Stimulated activated CD8-positive, alpha-beta memory T cell treated with anti-CD3 and anti-CD28 coated beads, Interleukin-4, amount 100 ng/mL, for 1 hour (primary cell): ENCODE measurements at places on chromosomes 7 and 10.

GRCh38 chr10:112738606-112739591 lies 211.1 kb upstream of the TCF7L2 start:
- DNase-seq, result no peak

DNA sequence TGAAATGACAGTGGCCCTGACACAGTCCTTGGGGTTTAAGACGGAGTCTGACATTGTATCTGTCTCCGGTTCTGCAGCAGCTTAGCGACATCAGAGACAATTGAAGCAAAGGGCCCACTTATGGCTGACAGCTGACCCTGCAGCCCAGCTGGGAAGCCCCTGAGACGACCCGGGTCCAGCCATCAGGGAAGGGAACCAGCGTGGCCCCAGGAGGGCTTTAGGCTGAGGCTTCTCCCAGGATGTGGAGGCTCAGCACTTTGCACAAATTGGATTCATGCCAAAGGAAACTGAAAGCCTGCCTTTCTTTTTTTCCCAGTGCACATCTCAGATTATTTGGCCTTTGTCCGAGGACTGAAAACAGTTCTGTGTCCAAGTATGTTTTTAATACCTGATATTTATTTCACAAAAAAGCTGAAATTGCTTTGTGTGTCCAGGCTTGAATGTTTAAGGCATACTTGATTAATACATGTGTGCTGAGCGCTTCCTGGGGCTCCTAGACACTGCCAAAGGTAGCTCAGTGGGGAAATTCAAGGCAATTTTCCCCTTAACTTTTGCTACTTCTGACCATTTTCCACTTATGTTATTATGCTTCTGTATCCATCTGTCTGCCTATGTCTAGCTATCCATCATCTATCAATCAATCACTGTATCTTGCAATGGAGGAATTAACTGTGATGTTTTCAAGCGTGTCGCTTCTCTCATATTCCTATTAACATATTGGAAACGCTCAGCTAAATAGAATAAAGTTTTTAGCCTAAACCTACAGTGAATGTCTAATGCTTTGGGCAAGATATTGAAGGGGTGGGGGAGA lies 34.8 kb downstream of the KLF6 start:
- DNase-seq, result no peak

DNA sequence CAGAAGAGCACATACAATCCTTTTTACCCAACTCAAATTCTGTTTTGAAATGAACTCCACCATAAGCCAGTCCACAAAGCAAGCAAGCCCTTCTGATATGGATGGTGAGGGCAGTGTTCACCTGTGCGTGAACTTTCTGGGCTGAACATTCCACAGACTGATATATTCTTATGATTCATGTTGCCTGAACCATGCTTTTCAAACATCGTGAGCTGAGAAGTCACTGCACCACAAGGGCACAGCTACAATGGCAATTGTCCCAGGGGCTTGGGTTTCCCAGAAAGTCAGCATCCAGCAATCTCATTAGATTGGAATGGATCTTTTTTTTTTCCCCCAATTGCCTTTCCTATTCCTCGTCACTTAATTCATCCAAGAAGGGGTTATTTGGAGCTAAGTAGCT lies 86.9 kb upstream of the ZNF438 start:
- DNase-seq, result no peak

- DNase-seq, result no peak
Observed at GRCh38 chr7:49580000-49580399, 193.4 kb upstream of the VWC2 start.

DNA sequence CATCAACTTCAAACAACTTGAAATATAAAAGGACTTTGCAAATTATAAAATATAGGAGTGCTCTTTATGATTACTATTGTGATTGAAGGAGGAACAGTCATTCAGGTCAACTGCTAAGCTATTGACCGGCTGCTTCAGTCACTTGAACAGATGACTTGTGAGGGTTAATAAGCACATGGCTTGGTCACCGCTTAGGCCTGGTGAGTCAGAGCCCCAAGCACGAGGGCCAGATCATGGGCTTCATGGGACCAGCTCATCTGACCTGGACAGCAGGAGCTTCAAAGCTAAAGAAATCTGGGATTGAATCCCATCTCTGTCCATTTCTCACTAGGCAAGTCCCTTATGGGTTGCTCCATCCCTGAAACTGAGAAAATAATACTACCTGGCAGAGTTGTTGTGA lies 60.4 kb upstream of the ADO start:
- no peak for DNase-seq

GRCh38 chr7:76165973-76166403 lies 35.7 kb upstream of the SRRM3 start:
- no peak for DNase-seq

DNA sequence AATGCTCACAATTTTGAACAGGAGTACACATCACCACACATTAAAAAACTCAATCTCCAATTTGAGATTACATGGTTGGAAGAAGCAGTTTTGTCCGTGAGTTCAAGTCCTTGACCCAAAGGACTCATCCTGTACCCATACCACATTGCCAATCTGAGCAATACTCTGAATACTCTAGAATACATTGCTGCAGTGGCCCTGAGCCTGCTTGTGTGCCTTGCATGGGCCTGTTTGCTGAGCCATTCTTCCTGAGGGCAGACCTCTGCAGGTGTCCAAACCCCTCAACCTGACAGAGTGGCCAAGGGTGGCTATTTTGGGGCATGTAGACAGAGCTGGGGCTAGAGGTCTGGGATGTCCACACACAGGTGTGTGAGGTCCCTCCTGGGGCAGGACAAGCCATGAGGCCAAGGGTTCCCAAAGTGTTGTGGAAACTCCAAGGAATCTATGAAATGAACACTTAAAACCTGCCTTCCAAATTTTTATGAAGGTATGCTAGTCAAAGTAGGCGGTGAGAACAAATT lies 15.5 kb downstream of the AGMO start:
- no peak for DNase-seq

GRCh38 chr10:51002469-51002868 lies 71.8 kb upstream of the PRKG1 start:
- no peak for DNase-seq

- DNase-seq, result no peak
Observed at GRCh38 chr7:42856605-42856987, 55.3 kb downstream of the C7orf25 start.

GRCh38 chr10:6402960-6403359 lies 177.1 kb downstream of the PRKCQ start:
- no peak for DNase-seq

DNA sequence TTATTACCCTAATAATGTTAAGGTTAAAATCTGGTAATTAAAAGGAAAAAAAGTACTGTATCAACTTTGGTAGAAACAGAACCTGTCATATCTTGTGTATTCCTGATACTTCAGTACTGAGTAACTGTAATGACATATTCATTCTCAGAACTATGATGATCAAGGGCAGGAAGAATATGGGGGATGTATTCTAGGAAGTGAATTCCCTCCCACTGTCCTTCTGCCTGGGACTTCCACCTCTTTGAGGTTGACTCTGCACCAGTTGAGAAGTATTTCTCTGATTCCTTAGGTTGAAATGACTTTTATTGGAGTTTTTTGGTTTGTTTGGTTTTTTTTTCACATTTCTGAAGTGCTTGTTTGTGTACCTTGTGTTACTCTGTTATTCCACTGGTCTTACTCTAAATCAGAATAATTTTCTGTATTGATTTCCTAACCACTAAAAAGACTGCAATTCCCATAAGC lies 36.9 kb downstream of the WASL start:
- no peak for DNase-seq

DNA sequence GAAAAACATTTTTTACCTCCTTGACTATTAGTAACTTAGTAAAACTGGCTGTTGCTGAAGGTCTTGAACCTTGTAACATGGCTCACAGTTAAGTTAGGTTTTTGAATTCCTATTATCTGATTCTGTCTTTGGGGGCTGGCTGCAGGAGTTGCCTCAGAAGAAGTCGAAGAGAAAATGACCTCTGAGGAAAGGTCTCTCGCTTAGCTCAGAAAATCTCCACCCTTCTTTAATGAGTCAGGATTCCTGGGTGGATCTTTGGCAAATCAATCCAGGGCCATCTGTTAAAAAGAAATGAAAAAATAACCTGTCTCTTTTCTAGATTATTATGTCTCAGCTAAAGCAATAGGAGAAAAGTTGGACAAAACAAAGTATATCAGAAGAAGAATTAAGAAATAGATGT lies 267.8 kb upstream of the SEMA3C start:
- no peak for DNase-seq
